ENCODE measurements at places on chromosomes 6 and 20.

- no peak for DNase-seq
These were observed 1.2 kb downstream of the GPR6 start for GRCh38 chr6:109979033-109979921.

DNA sequence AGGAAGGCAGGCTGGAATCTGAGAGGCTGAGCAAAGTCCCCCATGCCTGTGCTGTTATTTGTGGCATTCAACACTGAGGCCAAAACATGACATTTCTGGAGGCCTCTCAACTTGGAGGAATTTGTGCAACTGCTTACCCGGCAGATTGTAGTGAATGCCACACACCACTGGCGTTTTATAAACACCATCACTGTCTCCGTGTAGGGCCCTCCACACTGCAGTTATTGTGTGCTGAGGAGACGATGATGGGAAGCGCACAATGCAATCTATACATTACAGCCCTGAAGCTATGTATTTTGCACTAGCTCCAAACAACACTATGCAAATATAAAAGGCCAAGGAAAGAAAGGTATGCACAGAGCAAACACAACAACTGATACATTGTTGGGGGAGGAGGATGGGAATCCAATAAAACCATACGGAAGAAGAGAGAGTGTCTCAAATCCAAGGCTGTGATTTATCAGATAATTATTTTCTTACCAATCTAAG is 106.5 kb downstream of the SMLR1 start:
- no peak for DNase-seq

DNA sequence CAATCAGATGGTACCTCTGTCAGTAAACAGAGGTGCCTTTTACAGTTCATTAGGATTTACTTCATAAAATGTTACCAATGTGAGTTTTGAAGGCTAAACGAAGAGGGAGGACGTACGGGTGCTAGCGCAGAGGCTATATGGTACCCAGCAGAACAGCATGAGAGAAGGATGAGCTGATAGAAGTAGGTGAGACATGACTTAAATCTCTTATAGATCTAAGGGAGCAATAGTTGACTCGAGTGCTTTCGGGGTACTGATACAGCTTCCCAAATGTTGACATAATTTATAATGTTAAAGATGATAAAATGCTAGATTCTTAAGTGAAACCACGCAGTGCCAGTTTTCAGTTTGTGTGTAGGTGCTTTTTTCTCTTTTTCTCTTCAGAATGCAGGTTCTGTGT is 72.6 kb downstream of the HIVEP1 start:
- DNase-seq: no peak

DNA sequence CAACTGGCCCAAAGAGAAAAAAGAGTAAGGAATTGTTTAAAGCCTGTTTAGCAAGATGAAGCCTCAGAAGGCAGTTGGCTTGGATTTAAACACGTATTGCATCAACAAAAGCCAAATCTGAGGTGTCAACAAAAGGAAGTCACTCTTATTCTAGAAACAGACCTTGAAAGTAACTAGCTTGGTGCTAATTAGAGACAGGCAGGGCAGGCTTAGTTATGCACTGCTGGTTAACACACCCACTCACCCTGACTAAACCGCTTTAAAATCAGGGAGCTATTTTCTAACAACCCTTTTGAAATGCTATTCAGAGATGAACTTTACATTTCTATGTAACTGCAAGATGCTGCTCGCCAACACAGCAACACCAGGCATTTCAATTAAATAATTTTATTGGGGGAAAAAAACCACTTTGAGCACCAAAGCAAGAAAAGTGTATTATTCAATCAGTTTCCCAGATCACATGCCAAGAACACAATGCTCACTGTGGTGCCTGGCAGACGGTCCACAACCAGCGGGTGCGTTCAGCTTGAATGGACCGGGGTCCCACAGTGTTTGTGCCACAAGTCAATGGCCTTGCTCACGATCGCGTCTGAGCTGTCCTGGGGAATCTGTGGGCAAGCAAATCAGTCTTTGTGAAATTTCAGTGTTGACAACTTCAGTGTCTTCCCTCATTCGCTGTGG is 23.6 kb downstream of the TBC1D7 start:
- DNase-seq: no peak

DNA sequence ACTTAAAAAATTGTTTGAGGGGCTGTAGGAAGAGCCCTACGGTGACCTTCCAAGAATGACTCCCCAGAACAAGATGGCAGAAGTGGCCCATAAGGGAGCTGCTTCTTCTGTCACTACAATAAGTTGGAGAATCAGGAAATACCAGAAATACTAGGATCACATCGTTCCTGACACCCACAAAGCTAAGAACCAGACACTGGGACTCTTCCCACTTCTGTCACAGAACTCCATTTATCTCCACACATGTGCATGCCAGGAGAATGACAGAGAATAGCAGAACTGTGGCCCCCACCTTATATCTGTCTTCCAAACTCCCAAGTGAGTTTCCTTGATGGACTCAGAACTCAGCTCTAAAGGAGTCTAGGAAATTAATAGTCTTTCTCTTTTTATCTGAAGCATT is 54.6 kb upstream of the UBR2 start:
- no peak for DNase-seq

GRCh38 chr6:28943557-28944411 is 20.0 kb upstream of the TRIM27 start:
- DNase-seq: peak; percentile 88

- DNase-seq: no peak
These were observed 1.3 kb upstream of the RBBP8NL start for GRCh38 chr20:62428396-62429295.

DNA sequence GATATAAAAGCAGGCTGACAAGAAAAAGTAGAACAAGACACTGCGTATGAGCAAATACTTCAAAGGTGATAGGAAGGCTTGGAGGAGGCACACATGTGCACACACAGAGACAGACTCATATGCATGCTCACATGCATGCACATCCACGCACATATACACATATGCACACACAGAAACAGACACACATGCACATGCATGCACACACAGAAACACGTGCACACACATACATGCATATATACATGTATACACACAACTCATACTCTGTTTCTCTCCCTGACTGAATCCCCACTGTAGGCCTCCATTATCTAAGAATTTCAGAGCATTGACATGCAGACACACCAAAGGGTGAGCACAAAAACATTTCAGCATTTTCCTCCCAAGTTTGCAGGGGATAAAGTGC is 43.7 kb downstream of the VGLL2 start:
- no peak for DNase-seq

DNA sequence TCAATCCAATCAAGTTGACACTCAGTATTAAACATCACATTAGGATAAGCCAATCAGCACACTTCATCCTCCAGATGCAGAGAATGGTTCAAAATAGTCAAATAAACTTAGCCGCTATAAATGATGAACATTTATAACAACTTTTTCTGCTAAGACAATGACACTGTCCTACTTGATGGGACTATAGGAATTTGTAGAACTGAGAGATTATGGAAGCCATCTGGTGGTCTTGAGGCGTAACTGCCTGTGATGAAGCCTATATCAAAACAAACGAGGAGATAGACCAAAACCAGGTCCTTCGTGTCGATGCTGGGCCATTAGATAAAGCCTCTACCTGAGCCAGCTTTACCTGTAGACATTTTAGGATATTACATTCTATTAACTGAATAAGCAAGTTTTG is 631.1 kb downstream of the COL12A1 start:
- DNase-seq: no peak

DNA sequence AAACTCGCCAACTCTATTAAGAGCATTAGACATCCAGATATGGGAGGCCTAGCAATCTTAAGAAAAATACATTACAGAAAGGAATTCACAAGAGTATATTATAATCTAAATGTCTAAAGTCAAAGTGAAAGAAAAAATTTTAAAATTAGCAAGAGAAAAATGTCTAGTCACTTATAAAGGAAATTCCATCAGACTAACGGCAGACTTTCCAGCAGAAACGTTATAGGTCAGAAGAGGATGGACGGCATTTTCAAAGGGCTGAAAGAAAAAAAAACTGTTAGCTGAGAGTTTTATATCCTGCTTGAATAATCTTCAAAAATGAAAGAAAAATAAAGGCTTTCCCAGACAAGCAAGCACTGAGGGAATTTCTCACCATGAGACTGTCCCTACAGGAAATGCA is 269.0 kb downstream of the HDGFL1 start:
- no peak for DNase-seq

DNA sequence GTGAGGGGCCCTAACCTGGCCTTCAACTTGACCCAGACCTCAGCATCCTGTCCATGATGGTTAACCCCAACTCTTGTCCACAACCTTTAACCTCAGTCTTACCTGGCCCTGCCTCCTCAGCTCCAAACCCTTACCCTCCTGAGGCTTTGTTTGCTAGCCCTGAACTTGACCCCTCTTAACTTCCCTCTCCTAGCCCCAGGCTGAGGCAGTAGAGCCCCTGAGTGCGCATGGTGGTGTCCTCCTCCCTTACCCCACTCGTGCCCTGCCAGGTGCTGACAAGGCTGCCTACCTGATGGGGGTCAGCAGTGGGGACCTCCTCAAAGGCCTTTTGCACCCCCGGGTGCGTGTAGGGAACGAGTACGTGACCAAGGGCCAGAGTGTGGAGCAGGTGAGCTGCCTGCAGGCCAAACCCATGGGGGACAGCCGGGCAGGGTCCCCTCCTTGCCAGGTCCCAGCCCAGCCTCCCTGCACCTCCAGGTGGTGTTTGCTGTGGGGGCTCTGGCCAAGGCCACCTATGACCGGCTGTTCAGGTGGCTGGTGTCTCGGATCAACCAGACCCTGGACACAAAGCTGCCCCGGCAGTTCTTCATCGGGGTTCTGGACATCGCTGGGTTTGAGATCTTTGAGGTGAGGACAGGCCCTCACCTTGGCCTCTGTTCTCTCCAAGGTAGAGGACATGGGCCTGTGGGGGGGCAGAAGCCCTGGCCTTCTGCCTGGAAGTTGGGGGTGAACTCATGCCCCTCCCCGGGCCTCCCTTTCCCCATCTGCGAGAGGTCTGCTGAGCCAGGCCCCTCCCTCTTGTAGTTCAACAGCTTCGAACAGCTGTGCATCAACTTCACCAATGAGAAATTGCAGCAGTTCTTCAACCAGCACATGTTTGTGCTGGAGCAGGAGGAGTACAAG is 31.9 kb downstream of the MYH7B start:
- no peak for DNase-seq

DNA sequence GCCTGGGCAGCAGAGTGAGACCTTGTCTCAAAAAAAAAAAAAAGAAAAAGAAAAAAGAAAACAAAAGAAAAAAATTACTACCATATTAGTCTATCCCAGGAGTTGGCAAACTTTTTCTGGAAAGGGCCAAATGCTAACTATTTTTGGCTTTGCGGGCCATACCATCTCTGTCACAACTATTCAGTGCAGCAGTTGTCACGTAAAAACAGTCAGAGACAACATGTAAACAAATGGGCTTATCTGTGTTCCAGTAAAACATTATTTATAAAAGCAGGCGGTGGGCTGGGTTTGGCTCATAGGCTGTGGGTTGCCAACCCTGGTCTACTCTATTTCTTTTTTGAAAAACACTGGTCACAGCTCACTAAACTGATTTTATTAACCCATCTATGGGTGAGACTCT is 53.4 kb downstream of the EYA2 start:
- no peak for DNase-seq

DNA sequence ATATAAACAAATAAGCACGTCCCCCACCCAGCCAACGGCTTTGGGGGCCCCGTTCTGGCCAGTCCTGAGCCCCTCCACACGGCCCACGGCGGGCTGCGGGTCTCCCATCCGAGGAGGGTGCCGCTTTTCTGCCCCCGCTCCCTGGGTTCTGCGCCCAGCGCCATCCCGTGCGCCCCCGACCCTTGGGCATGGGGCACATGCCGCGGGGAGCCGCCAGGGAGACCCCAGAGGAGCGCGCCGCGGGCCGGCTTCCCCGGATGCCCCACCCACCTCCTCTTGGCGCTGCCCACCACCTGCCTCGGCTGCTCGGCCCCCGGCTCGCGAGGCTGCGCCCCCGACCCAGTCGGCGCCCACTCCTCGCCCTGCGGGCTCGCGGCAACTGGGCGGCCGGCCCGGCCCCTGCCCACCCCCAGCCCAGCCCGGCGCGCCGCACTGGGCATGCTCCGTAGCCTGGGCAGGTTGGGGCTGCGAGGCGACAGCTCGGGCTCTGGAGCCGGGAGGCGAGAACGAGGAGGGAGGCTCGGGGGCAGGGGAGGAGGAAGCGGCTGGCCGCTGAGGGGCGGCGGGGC is 570 bp upstream of the PLCB4 start:
- no peak for DNase-seq

DNA sequence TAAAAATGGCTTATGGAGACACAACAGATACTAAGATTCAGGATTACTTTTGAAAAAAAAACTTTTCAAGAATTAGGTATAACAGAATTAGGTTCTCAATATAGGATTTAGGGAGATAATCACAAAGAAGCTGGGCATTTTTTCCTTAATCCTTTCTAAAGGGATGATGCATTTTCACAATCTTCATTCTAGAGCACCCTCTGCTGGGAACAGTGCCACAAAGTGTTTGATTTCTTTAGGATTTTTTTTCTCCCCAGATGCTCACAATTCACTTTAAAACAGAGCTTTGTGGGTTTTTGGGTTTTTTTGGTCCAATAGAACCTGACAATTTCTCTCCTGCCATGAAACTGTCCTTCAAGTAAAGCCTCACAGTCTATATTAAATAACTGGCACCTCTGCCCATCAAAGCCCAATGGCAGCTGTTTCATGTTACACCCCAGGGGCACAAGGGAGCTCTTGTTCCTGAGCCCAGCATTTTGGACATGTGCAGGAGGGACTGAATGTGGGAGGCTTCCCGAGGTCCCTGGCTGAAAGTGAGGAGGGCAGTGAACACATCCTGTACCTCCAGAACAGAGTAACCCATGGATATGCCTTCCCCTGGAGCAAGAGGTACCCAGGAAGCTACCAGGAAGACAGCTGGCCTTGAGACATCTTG is 39.7 kb downstream of the PREP start:
- no peak for DNase-seq

DNA sequence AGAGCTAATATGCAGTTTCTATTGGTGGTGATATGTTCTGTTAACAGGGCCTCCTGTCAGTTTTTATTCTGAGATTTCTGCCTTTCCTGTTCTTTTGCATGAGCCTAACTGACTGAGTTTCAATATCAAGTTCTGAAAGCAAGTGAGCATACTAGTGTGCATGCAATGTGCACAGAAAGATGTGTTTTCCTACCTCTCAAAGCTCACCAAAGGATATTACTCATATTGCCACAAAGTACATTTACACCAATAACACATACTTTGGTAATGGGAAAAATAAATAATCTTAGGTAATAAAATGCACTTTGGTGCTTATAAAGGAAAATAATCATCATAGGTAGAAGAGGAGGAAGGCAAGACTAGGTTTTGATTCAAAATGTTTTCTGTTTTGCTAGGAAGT is 195.0 kb downstream of the KHDC1L start:
- DNase-seq: no peak

DNA sequence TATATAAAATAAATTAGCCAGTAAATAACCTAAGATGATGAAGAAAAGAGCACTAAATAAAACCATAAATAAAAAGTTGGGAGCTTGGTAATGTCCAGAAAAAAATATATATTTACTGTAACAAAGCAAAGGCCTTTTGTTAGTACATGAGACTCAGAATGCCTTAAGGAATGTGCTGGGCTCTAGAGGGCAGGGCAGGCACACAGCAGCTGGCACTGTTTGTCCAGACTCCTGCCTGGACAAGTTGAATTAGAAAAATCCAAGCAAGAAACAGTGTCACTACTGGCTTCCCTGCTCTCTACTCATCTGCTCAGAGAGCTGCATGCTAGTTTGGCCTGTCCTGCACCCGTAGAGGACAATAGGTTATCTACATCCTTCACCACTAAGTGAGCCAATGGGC is 8.8 kb downstream of the DEFB129 start:
- no peak for DNase-seq

Measured in activated CD4-positive, alpha-beta T cell treated with anti-CD3 and anti-CD28 coated beads for 48 hours (primary cell).